ENCODE measurements at places on chromosomes 1 and 21. TPM values are rescaled to one million over a fixed set of nuclear protein-coding genes. Genes with fewer than 3 reads are reported as not detected.

Gene SRGAP2C
- total RNA-seq, result 32.2 TPM

Gene POMGNT1
- 34.2 TPM for total RNA-seq

Gene OBSCN
- 52.9 TPM for total RNA-seq

Gene KRTAP13-2
- not detected for total RNA-seq

Gene RSPO1
- 1.6 TPM for total RNA-seq

Gene OR6N1
- total RNA-seq, result not detected

Gene PRDM16
- total RNA-seq, result 5.0 TPM

Gene HUNK
- total RNA-seq, result 19.3 TPM

Gene LCA5L
- total RNA-seq, result 0.18 TPM

Gene SYT11
- total RNA-seq, result 143 TPM

Gene NEGR1
- total RNA-seq, result 28.7 TPM

Gene RUNX3
- not detected for total RNA-seq

Gene KRTAP7-1
- total RNA-seq, result not detected

Gene ANKRD65
- total RNA-seq, result 1.1 TPM

Gene TNFRSF1B
- 3.7 TPM for total RNA-seq

Gene MASP2
- total RNA-seq, result 0.18 TPM

Gene CALML6
- 0.18 TPM for total RNA-seq

Gene WDR64
- total RNA-seq, result not detected

Gene CCDC27
- not detected for total RNA-seq

Gene OR10J1
- total RNA-seq, result not detected
